NCI-H1930 (cell line): ENCODE measurements at places on chromosomes 7 and 10.
A peak's percentile ranks its signal among the peaks of the same experiment; 100 is the strongest.

DNA sequence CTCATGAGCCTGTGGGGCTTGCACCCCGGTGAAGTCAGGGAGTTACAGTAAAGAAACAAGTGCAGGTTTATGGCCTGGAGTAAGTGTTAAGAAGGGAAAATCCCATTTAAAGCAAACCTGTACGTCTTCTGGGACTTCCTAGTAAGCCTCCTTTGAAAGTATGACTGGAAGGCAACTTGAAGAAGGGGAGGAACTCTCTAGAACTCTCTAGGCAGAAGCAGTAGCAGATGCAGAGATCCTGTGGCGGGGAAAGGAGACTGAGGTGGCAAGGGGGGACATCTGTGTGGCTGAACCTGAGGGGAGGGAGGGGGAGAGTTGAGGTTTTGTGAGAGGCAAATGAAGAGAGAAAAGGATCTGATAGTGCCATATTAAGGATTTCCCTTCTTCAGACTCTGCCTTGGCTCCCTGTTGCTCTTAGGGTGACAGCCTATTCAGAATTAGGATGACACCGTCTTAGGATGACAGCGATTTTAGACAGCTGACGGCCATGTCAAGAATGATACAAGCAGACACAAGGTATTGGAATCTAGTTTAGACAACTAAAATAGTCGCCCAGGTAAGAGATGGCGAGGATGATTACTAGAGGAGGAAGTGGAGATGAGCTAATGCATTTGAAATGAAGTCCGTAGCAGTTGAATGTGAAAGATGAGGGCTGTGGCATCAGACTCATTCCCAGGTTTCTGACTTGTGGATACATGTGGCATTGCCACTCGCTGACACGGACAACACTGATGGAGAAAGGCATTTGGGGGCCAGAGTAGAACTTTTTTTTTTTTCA lies 29.0 kb downstream of the CUL1 start:
- no peak for DNase-seq

DNA sequence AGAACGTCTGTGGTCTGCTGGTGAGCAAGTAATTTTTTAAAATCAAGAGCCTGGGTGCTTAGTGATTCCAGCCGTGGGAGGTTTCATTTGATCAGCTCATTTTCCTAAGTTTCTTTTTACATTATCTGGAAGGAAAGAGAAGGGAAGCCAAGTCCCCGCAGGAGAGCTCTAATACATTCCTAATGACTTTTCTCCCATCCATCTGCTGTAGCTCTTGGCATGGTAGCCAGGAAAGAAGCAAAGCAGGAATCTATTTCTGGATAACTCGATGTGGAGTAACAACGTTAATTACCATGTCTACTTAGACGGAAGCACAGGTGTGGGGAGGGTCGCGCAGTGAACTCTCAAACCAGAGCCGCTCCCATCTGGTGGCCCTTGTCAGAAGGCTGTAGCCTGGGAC lies 121.9 kb downstream of the PAXIP1 start:
- DNase-seq = no peak

GRCh38 chr10:92810934-92811532 lies 37.3 kb upstream of the EXOC6 start:
- no peak for DNase-seq

DNA sequence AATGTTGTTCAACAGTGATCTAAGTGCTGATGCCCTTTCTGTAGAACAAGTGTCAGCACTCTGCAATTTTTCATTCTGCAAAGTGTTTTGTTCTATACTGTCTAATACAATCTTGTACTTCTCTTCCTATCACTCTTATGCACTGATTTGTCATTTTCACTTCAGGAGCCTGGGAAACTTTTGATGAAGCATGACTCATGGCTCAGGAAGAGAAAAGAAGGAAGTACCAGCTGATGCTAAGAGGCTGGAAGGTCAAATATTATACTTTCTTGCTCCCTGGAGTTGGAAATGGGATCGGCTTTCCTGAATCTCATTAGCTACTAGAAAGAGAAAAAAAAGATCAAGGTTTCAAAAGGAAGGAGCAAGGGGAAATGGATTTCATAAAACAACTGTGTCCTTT lies 45.8 kb downstream of the DGKI start:
- DNase-seq = no peak

DNA sequence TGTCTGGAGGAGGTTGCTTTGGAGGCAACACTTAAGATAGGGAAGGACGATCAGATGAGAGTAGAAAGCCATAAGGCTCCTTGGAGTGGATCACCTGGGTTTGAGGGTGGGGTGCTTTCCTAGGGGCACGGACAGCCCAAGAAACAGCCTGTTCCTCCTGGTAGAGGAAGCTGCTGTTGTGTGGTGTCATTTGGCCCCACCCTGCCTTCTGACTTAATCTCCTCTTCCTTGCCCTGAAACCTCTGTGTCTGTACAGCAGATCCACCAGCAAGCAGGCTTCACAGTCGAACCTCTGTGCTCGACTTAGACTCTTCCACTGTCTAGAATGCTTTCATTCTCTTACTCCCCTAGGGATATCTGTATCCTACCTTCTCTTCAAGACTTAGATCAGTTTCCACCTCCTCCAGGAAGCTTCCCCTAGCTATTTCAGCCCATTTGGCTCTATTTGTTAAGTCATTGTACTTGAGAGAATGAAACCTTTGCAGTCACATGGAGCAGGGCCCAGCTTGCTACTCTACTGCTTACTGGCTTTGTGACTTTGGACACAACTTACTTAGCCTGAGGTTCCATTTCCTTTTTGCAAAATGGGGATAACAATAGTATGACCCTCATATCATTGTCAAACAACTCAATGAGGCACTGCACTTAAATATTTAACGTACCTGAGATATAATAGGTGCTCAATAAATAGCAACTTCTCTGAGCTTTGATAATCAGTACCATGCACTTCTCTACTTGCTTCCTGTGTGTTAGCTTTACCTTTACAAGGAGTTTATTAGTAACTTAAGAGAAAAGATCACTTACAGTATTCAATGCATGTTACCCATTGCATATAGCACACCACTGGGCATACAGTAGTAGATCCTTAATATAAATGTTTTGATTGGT lies 5.0 kb downstream of the MXI1 start:
- DNase-seq = no peak

DNA sequence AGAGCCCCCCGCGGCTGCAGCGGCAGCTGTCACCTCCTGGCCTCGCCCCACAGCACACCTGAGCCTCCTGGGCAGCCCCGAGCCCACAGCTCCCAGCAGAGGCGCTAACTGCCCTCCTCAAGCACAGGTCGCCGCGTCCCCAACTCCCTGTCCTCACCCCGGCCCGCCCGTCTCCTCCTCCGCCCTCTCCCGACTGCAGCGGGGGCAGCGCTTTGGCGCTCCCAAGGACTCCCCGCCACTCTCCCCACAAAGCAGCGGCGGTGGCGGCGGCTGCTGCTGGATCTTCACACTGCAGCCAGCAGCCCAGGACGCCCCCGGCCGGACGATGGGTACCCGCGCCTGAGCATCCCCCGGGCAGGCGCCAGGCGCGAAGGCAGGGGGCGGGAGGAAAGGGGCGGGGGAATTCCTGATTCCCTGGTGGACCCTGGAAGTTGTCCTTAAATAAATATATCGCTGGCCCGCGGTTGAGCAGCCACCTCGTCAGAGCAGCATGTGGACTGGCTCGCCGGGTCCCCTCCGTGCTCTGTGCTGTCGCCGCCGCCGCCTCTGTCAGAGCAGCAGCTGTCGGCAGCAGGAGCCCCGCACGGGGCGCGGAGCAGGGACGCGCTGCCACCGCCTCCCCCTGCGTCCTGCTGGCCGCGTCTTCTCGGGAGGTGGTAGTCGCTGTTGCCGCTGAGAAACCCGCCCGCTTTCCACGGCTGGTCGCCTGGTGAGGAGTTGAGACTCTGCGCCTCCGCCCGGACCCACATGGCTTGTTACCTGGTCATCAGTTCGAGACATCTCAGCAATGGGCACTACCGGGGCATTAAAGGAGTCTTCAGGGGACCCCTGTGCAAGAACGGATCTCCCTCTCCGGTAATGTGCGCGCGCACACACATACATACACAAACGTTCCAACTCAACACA lies at the start of gene ZNF804B:
TSS of gene ZNF804B (plus strand) at position 471 of the 906 bp plus-strand sequence. CDS start at position 748, 277 bp downstream.
- peak; percentile 61 for DNase-seq

DNA sequence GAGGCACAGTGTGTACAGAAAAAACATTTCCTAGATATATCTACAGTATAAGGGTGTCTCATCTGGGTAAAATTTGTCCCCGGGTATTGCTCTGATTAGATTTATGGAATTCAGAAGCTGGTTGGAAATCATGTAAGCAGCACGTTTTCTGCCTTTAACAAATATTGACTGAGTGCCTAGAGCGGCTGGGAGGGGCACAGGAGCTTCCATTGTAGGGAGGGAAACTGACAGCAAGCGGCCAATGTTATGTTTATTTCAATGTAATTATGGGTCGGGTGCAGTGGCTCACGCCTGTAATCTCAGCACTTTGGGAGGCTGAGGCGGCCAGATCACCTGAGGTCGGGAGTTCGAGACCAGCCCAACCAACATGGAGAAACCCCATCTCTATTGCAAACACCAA lies 4.4 kb upstream of the RFC2 start:
- DNase-seq = no peak
